Stimulated activated CD4-positive, alpha-beta T cell treated with anti-CD3 and anti-CD28 coated beads, Interleukin-4, amount 100 ng/mL, for 48 hours (primary cell): ENCODE measurements at places on chromosomes 3 and 15.

DNA sequence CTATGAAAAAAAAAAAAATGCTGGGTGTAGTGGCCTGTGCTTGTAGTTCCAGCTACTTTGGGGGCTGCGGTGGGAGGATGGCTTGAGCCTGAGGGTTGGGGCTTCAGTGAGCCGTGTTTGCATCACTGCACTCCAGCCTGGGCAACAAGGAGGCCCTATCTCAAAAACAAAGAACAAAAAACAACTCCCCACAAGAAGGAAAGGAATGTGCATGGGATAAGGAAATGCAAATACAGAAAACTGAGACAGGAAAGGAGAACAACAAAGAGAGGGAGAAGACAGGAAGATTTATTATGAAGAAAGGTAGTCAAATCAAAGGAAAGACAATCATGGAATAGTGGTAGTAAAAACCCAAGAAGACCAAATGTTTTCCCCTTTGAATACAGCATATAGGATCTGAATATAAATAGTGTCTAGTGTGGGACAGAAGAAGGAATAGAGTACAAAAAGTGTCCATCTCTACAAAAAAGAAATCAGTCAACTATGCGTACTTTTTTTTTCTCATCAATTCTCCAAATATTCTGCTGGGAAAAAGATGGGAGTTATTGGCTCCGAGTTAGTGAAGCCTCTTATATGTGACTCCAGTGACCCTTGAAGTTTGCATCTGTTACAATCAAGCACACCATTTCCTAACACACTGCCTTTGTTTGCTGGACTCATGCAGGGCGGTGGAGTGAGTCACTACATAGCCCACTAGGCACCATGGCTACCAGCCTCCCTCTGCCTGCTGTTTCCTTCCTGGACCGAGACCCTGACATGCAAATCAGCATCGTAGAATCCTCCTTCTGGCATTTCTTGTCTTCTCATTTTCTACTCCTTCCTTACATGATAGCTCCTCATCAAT lies 101.2 kb upstream of the PTX3 start:
- no peak for DNase-seq

DNA sequence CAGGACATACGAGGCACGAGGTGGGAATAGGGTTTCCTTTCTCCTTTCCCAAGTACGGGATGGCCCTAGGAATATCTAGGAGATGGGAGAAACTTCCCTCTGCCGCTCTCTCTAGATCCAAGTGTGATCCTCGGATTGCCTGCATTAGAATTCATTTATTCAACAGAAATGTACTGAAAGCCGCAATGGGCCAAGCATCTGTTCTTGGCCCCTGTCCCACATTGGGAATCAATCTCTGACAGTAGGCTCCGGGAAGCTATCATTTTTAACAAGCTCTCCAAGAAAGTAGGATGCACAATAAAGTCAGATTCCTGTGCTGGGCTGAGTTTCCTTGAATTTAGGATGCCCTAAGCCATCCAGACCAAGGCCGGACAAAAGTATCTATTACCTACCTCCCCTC lies 37.2 kb upstream of the CA12 start:
- DNase-seq = no peak

DNA sequence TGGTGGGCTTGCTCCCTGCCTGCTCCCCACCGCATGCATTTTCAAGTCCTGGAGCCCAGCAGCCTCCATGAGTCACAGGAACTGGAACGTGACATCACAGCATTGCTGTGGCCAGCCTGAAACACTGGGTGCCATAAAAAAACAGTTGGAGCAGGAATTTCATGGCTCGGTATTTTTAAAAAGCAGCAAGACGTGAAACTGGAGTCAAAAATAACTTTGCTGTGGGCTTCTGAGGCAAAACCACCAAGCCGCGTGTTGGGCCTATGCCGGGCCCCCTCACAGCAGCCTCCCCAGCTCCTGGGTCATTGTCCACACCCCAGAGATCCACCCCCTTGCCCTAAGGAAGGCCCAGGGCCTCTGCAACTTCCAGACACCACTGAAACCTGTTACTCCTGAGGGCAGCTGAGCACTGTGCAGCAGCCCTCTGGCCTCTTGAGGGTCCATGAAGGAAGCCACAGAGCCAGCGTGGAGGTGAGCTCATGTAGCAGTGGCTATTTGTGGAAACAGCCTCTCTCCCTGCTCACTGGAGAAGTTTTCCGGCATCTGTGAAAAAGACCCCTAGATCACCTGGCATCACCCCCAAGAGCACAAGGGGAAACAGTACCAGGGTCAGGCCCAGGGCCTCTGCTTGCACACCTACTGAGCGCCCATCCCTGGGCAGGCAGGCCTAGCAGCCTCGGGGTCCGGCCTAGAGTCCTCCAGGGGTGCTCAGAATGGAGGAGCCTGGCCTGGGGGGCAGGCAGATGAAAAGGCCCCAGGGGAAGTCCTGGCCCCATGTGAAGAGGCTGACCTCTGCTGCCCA lies 34.0 kb upstream of the DUSP7 start:
- DNase-seq = no peak

- DNase-seq = no peak
Measured at GRCh38 chr3:52831500-52832301, 1.2 kb upstream of the ITIH4 start.

DNA sequence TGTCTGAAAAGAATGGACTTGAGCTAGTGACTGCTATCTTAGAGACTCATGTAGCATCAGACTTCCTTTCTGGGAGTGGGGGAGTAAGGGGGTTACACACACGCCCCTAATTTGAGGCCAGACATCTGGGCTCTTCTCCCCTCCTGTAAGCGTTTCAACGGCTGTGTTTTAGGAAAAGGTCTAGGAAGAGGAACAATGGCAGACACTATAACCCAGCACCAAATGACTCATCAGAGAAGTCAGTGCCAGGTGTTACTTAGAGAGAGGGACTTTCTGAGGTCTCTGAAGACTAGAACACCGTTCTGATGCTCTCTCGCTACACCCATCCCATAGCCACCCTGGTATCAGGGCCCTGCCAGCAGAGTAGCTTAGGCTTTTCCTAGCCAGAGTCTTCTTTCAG lies 65.5 kb downstream of the SSUH2 start:
- DNase-seq = no peak

- no peak for DNase-seq
Measured at GRCh38 chr3:165078293-165078692, at the start of gene SI. SI (minus strand) TSS chr3:165078496; CDS start chr3:165076012, 2,484 bp downstream.

- DNase-seq = no peak
Measured at GRCh38 chr15:90603893-90604292, 74.2 kb downstream of the CRTC3 start.

DNA sequence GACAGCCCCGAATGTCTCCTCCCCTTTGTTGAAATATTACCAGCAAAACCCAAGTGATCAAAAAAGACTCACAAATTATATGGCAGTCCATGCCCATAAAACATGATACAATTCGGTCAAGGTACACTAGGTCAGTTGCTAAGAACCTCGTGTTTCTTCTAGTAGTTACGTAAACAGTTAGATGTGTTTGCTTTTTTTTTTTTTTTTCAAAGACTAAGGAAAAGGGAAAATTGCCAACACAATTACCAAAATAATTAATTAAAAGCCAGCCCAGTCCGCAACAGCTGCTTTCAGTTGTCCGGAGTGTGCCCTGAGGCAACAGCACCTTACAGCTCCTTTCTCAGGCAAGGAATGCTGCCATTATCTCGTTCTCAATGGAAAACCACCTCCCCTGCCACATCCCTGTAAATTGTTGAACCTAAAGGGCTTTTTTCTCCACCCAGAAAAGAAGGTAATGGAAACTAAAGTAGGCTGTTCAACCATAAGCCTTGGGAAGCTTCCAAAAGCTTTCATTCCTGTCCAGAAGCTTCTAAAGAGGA lies 129.2 kb upstream of the TSC22D2 start:
- DNase-seq = no peak

GRCh38 chr3:86988235-86988634 lies 2.7 kb downstream of the VGLL3 start:
- no peak for DNase-seq

GRCh38 chr15:80977627-80978036 lies 12.0 kb downstream of the MESD start:
- DNase-seq = peak; percentile 36

- no peak for DNase-seq
Measured at GRCh38 chr15:85932391-85932790, 137.7 kb upstream of the KLHL25 start.

- no peak for DNase-seq
Measured at GRCh38 chr3:144873066-144873465, 901.4 kb downstream of the DIPK2A start.

- DNase-seq = no peak
Measured at GRCh38 chr3:186589121-186589520, 18.6 kb downstream of the DNAJB11 start.

DNA sequence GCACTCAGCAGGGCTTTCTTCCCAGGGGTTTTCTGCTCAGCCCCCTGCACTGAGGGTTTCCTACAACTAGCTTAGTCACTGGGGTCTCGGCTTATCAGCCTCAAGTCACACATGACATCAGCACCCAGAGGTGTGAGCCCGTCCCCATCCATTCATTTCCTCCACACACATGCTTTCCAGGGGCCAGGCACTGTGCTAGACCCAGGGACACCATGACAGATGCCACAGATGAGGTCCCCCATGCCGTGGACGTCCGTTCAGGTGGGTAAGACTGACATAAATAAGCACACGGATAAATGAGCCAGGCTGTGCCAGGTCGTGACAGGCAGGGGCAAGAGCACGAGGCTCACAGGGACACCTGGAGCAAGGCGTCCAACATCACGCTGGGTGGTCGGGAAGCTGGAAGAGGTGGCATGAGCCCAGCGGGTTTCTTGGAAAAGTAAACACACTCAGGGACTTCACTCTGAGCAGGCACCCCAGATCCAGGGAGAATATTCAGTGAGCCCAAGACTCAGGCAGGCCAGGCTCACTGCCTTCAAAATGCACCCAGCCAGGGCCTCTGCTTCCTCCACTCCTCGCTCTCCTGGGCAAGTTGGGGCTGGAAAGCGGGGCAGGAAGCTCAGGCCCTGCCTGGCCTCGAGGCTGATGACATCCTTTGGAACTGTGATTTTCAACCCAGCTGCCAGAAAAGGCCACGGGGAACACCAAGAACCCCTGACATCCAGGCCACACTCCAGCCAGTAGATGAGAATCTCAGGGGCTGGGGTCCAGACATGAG lies 139.3 kb downstream of the CHSY1 start:
- no peak for DNase-seq

GRCh38 chr15:53305101-53305500 lies 454.4 kb downstream of the WDR72 start:
- no peak for DNase-seq

DNA sequence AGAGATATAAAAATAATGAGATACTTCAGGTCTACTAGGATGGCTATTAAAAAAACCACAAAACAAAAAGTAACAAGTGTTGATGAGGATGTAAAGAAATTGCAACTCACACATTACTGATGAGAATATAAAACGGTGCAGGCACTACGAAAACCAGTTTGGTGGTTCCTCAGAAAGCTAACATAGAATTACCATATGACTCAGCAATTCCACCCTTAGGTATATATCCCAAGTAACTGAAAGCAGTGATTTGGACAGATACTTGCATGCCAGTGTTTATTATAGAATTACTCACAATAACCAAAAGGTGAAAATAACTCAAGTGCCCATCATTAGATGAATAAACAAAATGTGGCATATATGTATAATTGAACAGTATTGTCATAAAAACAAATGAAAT lies 87.5 kb upstream of the MELTF start:
- no peak for DNase-seq
